ENCODE measurements at places on chromosomes 7 and 10. TPM values are rescaled to one million over a fixed set of nuclear protein-coding genes. Genes with fewer than 3 reads are reported as not detected.
A peak's percentile ranks its signal among the peaks of the same experiment; 100 is the strongest.

The LOXL4 gene
- total RNA-seq: 0.18 TPM

- no peak for DNase-seq
Measured at GRCh38 chr10:30182191-30183054, 123.0 kb upstream of the JCAD start.

GRCh38 chr10:49286686-49287085 is 12.3 kb upstream of the C10orf71 start:
- no peak for DNase-seq

GRCh38 chr7:131506597-131506996 is 49.8 kb downstream of the PODXL start:
- DNase-seq: no peak

DNA sequence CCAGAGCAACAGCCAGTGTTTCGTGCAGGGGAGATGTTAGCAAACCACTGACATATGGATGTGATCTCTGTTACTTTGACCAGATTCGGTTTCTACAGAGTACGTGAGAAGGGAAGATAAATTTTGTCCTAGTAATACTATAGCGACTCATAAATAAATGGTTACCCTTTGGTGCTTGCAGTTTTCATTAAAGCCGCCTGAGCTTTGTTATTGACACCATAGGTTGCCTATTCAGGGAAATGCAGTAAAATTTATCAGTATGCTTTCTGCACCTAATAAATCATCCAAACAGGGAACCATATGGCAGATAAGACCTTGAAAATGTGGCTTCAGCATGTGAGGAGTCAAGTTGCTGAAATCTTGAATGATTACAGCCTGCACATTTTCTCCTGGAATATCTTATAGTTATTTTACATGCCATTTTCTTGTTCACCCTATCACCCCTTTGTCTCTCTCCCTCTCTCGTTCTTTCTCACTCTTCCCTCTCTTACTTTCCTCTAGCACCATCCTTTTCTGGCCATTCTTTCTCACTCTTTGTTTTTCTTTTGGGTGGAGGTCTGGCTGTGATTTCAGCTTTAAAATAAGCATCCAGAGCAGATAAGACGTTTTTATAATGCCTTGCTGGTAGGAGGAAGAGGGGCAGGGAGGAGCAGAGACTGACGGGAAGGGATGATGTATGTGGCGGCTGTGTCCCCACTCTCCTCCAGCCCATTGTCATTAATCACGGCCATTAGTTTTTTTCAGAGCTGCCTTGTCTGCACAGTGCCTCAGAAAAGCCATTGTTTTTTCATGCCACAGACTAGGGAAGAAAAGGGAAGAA is 182.5 kb downstream of the LRMDA start:
- no peak for DNase-seq

DNA sequence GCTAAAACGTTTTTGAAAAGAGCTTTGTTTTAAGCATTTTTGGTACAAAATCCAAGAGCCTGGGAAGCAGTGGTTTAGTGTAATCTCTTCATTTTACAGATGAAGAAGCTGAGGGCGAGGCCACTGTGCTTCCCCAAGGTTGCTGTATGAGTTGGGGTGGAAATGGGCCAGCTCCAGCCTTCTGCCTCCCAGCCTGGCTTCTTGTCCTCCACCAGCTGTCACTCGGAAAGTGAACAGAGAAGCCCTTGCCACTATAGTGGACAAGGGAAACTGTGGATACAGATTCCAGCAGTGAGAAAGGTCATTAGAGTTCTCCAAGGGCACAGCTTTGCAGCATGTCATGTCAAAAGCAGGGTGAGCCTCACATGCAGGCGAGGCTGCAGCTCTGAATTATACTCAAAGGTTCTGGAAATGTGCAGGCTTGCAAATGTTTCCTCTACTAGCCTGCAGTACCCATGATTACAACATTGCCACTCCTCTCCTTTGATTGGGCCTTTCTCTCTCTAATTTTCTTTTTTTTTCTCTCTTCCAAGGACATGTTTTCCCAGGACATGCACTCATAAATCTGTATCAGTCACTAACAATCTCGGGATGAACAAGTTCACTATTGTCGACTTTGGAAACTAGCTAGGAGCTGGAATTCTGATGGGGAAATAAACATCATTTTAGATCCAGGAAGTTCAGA is 33.0 kb downstream of the BAMBI start:
- DNase-seq: no peak

The STAMBPL1 gene
- 4.6 TPM for total RNA-seq

The FAM180A gene
- not detected for total RNA-seq

DNA sequence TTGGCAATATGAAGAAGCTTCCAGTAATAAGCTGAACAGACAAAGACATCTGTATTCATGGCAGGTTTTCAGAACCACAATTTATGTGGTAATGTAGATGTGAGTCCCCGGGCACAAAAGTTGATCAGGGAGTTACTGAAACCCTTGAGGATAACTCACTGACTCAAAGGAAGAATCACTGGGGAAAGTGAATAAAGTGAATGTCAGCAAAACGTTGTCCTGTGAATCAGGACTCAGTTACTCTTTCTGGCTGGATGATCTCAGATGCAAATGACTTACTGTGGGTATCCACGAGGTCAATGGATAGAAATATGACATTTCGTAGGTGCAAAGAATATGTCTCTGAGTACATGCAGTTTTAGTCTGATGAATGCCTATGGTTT is 172.8 kb upstream of the CTBP2 start:
- no peak for DNase-seq

DNA sequence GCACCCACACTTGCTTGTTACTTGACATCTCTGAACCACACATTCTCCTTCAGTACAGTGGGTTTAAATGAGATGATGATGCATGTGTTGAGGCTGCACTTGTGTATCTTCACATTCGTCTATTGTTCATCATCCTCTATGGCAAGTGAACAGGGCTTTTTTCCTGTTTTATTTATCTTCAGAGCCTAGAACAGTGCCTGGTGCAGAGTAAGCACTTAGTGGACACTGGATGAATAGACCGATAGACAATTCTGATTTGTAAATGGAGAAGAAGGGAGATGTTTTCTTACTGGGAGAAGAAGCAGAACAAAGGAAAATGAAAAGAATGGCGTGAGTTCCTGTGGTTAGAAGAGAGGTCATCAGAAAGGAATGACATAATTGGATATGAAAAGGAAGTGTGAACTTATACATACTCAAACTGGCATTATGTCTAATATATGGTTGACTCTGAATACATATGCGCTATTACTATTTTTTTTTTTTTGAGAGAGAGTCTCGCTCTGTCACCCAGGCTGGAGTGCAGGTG is 99.7 kb downstream of the AVL9 start:
- DNase-seq: no peak

DNA sequence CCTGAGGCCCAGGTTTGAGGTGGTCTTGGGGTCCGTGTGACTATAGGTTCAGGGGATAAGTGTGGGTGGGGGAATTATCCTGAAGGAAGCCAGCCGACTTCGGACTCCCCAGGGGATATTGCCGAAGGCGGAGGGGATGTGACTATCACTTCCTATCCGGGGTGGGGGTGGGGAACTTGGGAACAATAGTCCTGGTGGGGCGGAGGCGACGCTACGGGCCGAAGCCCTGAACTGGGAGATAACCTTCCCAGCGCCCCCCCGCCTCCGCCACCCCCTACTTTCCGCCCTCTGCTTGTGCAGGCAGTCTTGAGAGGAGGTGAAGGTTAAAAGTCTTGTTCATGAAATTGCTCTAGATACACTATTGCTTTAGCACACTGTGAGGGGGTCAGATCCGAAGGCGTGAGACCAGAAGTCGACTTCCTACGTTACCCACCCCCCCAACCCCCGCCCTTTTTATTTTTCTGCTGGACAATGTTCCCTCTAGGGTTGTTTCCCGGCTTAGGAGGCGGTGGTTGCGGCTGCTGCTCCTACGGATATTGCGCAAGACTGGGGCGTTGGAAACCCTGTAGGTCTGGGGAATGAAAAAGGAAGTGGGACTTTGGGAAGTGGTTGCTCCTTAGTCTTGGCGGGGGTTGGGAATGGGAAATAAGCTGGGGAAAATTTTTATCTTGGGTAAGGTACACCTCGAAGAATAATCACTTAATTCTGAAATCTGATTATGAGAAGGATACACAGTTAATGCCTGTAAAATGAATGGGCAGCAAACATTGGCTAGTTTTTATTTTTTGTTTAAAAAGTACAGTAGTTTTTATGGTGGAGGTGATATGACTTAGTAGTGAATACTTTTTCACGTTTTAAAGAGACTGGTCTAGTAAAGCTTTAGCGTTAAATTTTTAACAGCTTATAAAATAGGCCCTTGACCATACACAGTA is 1.5 kb downstream of the PTPN12 start:
- DNase-seq: peak; percentile 77

DNA sequence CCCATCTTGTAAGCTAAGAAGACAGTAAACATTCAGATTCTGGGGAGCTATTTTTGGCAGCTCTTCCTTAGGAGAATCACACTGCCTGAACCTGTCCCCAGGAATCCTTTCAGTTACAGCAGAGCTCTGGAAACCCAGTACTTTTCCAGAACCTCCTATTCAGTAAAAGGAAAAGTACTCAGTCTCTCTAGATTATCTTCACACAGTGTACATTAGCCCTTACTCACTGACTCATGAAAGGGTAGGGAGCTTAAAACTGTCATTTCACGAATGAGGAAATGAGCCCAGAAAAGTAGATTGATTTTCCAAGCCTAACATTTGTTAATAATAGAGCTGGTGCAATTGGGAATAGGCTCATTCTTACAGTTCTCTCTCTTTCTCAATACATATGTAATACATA is 3.9 kb upstream of the CNNM1 start:
- no peak for DNase-seq

DNA sequence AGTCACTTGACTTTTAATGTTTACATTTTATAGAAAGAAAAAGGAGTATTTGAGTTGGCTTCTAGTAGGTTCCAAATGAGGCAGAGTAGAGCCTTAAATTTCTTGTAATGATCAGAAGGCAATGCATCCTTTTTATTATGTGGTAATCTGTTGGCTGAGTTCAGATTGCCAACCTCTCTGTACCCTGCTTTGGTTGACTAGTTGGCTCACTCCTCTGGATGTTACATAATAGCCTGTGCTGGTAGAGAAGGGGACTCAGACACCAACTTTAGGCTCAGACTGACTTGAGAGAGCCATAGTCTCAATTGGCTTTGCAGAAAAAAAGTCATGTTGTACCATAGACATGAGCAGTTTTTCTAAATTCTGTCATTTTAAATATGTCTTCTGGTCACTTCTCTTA is 46.8 kb upstream of the GLCCI1 start:
- no peak for DNase-seq

DNA sequence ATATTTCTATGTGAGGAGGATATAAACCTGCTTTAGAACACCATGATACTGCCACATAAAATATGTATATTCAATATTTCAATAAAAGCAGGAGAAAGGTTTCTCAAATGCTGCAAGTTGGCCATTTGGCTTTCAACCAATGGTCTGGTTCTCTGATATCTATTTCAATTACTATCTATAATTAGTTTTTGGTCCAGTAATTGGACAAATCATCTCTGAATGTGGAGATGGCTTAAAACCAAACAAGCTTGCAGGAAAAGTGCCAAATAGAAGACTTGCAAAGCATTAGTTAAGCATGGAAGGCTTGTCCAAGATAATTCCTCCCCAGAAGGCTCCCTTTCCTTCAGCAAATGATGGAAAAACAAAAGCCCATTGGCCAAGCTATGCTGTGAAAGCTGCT is 140.1 kb downstream of the CPEB3 start:
- no peak for DNase-seq
